ENCODE measurements at places on chromosomes 3 and 15. TPM values are rescaled to one million over a fixed set of nuclear protein-coding genes. Genes with fewer than 3 reads are reported as not detected.
A peak's percentile ranks its signal among the peaks of the same experiment; 100 is the strongest.

DNA sequence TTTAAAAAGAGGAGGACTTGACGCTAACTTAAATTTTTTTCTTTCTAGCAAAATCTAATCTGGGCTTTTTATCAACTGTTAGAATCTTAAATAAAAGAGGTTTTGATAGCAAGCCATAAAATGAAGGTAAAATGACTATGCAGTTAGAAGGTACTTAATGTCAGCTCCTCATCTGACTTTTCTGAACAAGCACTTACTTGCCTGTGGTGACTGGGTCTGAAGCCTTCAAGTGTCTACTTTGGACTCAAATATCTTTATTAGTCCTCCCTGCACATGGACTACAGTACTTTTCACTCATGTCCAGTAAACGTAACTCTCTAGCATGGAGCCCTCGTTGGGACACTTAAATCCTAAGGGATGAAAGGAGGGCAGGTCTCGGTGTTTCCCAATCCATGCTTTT is 135.9 kb downstream of the P2RY1 start:
- no peak overlapping the region for H3K4me3 ChIP-seq
- H3K27ac ChIP-seq = no peak overlapping the region
- no peaks in the 10 kb centered on the region for H3K36me3 ChIP-seq
- H3K4me1 ChIP-seq = no peaks in the 10 kb centered on the region

GRCh38 chr15:57296473-57297162 is 79.7 kb upstream of the CGNL1 start:
- H3K4me3 ChIP-seq = no peak overlapping the region
- no peak for DNase-seq
- H3K36me3 ChIP-seq = no peaks in the 10 kb centered on the region
- no peaks in the 10 kb centered on the region for H3K27me3 ChIP-seq
- H3K27ac ChIP-seq = no peak overlapping the region

- DNase-seq = no peak
- no peaks in the 10 kb centered on the region for H3K27me3 ChIP-seq
- H3K4me3 ChIP-seq = no peak overlapping the region
- peaks cover 78% of the 10 kb centered on the region for H3K36me3 ChIP-seq
- peaks cover 19% of the 10 kb centered on the region for H3K4me1 ChIP-seq
- H3K27ac ChIP-seq = no peak overlapping the region
Observed at GRCh38 chr3:177035676-177036075, 161.6 kb downstream of the TBL1XR1 start.

GRCh38 chr3:53264718-53265117 is 8.9 kb upstream of the TKT start:
- DNase-seq = peak; percentile 57
- peaks cover 3% of the 10 kb centered on the region for H3K4me1 ChIP-seq

DNA sequence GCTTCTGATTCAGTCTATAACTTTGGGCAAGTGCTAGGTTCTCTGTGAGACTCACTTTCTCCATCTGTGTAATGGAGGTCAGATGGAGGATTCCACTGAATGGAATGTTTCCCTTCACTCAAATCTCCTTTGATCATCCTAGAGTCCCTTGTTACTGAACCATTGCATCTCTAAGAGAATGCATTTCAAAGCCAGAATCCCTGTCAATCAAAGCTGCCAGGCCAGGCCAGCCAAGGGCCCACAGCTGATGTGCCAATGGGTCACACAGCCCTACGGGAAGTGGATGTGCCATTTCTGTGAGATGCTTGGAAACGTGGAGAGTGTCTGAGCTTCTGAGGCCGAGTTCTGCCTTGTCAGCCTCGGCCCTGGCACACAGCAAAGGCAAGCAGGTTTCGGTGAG is 32.4 kb downstream of the SCN5A start:
- no peak for DNase-seq
- H3K36me3 ChIP-seq = no peaks in the 10 kb centered on the region
- peak overlapping the region; percentile 37 for H3K27ac ChIP-seq
- H3K4me1 ChIP-seq = peaks cover 52% of the 10 kb centered on the region

GRCh38 chr3:66355997-66356396 is 135.2 kb downstream of the SLC25A26 start:
- no peaks in the 10 kb centered on the region for H3K36me3 ChIP-seq
- H3K27me3 ChIP-seq = no peaks in the 10 kb centered on the region
- no peak overlapping the region for H3K4me3 ChIP-seq
- DNase-seq = no peak
- no peak overlapping the region for H3K27ac ChIP-seq

DNA sequence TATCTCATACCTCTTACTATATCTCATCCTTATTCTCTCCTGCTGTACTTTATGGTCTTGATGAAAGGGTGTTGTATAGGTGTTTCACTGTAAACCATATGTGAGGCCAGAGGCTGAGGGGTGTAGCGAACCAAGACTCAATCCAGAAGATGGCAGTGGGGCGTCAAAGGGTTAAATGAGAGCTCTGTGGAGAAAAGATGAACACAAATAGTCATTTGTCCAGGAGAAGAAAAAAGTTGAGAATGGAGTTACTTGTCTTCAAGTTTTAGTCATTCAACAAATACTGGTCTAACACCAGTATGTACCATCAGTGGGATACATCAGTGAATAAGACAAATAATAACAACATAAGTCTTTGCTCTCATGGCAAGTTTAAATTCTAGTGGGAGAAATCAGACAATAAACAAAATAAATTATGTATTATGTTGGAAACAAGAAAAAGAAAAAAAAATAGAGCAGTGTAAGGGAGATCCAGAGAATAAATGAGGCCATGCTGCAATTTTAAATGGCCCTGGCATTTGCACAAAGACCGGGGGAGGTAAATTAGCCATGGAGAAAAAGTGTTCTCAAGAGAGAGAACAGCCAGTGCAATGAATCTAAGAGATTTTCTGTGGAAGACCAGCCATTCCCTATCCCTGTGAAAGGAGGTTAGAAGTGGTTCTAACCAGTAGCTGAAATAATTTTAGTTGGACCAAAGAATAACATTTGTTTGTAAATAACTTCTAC is 77.0 kb upstream of the UMPS start:
- no peak overlapping the region for H3K27ac ChIP-seq
- no peaks in the 10 kb centered on the region for H3K4me1 ChIP-seq
- H3K36me3 ChIP-seq = peaks cover 10% of the 10 kb centered on the region
- no peak overlapping the region for H3K4me3 ChIP-seq

- DNase-seq = no peak
- peaks cover 26% of the 10 kb centered on the region for H3K36me3 ChIP-seq
- H3K27me3 ChIP-seq = no peaks in the 10 kb centered on the region
- H3K27ac ChIP-seq = no peak overlapping the region
Observed at GRCh38 chr3:129033633-129034321, 26.8 kb upstream of the GP9 start.

DNA sequence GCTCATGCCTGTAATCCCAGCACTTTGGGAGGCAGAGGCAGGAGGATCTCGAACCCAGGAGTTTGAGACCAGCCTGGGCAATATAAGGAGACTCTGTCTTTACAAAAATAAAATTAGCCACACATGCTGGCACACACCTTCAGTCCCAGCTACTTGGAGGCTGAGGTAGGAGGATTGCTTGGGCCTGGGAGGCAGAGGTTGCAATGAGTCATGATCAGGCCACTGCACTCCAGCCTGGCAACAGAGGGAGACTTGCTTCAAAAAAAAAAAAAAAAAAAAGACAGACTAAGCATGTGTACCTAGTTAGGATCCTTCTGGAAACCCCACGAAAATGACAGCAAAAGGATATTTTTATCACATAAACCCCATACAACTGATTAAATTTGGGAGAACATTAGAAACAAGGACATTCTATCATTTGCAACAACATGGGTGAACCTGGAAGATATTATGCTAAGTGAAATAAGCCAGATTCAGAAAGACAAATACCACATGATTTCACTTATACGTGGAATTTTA is 44.9 kb downstream of the METTL6 start:
- DNase-seq = no peak
- H3K36me3 ChIP-seq = no peaks in the 10 kb centered on the region
- peaks cover 4% of the 10 kb centered on the region for H3K4me1 ChIP-seq
- H3K27me3 ChIP-seq = no peaks in the 10 kb centered on the region

- no peak overlapping the region for H3K27ac ChIP-seq
- no peaks in the 10 kb centered on the region for H3K27me3 ChIP-seq
- DNase-seq = no peak
- H3K4me3 ChIP-seq = no peak overlapping the region
- H3K4me1 ChIP-seq = no peaks in the 10 kb centered on the region
- H3K36me3 ChIP-seq = no peaks in the 10 kb centered on the region
Observed at GRCh38 chr3:181581656-181582055, 130.1 kb upstream of the SOX2 start.

- no peaks in the 10 kb centered on the region for H3K36me3 ChIP-seq
- H3K4me3 ChIP-seq = no peak overlapping the region
- H3K27ac ChIP-seq = no peak overlapping the region
Observed at GRCh38 chr15:70172124-70172523, 74.4 kb upstream of the TLE3 start.

DNA sequence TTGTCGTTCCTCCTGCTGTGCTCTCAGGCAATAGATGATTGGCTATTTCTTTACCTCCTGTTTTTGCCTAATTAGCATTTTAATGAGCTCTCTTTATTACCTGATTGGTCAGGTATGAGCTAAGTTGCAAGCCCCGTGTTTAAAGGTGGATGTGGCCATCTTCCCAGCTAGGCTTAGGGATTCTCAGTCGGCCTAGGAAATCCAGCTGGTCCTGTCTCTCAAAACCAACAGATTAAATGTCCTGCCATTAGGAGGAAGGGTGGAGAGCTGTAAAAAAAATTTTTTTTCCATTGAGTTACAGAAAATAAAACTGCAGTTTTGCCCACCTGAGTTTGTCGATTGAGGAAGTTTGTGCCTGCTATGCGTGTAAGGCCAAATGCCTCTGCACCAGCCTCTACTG is 5.4 kb upstream of the ACSBG1 start:
- H3K27ac ChIP-seq = no peak overlapping the region
- H3K4me1 ChIP-seq = peaks cover 11% of the 10 kb centered on the region
- H3K27me3 ChIP-seq = no peaks in the 10 kb centered on the region
- H3K4me3 ChIP-seq = no peak overlapping the region

DNA sequence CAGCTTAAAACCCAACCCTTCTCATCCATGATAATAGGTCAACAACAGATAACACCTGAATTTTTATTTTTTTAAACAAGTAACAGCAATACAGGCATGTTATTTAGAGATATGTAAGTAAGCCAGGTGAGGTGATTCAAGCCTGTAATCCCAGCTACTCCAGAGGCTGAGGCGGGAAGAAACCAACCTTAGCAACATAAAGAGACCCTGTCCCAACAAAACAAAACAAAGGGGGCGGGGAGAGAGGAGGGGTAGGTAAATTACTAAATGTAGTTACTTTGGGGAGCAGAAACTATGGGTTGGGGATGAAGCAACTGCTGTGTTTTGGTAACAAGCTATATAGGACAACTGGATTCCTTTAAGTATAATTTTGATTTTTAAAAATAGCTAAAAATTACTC is 47.0 kb downstream of the GNB4 start:
- no peak overlapping the region for H3K27ac ChIP-seq
- no peaks in the 10 kb centered on the region for H3K4me1 ChIP-seq
- H3K27me3 ChIP-seq = no peaks in the 10 kb centered on the region
- peaks cover 27% of the 10 kb centered on the region for H3K36me3 ChIP-seq

DNA sequence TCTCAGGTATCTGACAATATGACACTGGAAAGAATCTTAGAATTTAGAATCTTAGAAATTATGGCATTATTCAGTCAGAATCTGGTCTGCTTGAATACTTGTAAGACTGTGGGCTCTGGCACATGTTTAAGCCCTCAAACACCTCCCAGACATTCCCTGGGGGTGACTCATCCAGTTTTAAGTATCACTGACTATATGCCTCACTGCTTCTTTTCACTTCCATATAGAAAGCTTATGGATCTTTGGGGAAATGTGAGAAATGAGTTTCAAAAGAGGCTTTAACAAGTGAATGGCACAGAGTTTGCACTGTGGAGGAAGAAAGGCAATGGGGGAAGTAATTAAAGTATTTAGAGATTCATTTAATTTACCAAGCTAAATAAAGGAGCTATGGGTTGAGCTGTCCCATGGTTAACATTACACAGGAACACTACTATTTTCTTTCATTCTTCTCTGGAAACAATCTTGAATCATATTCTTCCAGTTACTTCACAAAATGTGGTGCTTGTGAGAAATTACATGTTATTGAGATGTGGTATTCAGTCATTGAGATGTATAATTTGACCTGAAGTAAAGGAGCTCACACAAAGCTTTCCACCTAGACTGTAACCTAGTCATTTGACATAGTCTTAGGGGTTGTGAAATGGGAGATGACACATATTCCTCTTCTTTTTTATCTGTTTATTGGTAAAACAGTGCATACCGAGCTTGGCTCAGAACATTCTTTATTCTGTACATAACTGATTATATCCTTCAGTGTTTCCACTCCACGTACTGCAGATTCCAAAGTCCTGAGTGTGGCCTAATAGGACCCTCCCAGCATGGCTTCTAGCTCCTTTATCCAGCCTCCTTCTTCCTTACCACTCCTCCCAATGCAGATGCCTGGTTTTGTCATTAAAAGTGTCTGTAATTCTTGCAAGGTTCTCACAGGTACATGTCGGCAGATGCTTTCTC is 544.6 kb upstream of the NECTIN3 start:
- H3K4me1 ChIP-seq = no peaks in the 10 kb centered on the region
- no peak overlapping the region for H3K27ac ChIP-seq
- no peak for DNase-seq
- H3K36me3 ChIP-seq = no peaks in the 10 kb centered on the region
- H3K4me3 ChIP-seq = no peak overlapping the region
- H3K27me3 ChIP-seq = no peaks in the 10 kb centered on the region

The SKOR1 gene
- not detected for total RNA-seq

The FANCD2OS gene
- not detected for total RNA-seq

The ESYT3 gene
- 2.3 TPM for total RNA-seq

The SLC27A2 gene
- total RNA-seq = 0.29 TPM

The IQCF5 gene
- not detected for total RNA-seq

The WDR72 gene
- total RNA-seq = not detected

The PRSS50 gene
- 0.39 TPM for total RNA-seq

The ANKRD34C gene
- 0.52 TPM for total RNA-seq

The PLSCR1 gene
- total RNA-seq = 36.1 TPM

The ACKR4 gene
- total RNA-seq = 1.6 TPM
